ENCODE measurements at places on chromosomes 1 and 21.

DNA sequence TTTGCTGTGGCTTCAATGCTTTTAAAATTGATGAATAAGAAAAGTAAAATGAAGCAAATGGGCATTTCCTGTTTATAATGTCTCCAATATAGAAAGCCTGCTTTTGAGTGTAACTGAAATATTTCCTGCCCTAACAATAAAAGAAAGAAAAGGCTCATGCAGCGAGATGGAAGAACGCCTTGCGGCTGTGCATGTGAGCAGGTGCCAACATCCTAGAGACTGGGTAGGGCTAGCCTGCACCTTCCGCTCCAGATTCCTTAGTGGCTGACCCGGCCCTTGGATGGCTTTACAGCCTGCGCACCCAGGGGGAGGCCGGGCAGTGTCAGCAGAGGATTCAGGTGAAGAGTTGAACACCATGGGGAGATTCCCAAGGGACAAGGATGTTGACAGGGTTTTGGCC lies 21.8 kb downstream of the CNIH3 start:
- no peak for DNase-seq

- DNase-seq, result no peak
Observed at GRCh38 chr21:24705201-24705600, 902.1 kb downstream of the MRPL39 start.

- no peak for DNase-seq
Observed at GRCh38 chr21:35332841-35333426, 283.8 kb upstream of the RUNX1 start.

GRCh38 chr1:55861676-55862340 lies 646.6 kb upstream of the USP24 start:
- no peak for DNase-seq

GRCh38 chr1:47415728-47416318 lies at the start of gene FOXE3:
FOXE3 (plus strand) TSS chr1:47416285; CDS start chr1:47416316, 31 bp downstream.
- no peak for DNase-seq

DNA sequence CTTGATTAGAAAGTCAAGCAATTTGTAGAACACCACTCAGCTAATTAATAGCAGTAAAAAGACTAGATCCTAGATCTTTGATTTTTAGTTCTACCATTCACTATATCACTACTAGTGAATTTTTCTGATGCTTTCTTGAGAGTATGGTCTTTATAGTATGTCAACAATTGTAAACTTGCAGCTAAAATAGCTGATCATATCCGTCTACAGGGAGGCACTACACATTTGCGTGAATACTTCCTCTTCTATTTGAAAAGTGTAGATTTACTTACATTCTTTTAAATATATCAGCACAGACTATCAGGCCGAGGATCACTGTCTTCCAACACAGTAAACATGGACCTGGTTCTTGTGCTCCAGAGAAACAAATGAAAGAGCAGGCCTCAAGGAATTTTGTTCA lies 18.6 kb upstream of the PTPRC start:
- DNase-seq, result no peak

GRCh38 chr1:201329286-201329685 lies 46.0 kb downstream of the PKP1 start:
- DNase-seq, result no peak

- no peak for DNase-seq
Observed at GRCh38 chr21:29144736-29145353, 14.4 kb downstream of the MAP3K7CL start.

DNA sequence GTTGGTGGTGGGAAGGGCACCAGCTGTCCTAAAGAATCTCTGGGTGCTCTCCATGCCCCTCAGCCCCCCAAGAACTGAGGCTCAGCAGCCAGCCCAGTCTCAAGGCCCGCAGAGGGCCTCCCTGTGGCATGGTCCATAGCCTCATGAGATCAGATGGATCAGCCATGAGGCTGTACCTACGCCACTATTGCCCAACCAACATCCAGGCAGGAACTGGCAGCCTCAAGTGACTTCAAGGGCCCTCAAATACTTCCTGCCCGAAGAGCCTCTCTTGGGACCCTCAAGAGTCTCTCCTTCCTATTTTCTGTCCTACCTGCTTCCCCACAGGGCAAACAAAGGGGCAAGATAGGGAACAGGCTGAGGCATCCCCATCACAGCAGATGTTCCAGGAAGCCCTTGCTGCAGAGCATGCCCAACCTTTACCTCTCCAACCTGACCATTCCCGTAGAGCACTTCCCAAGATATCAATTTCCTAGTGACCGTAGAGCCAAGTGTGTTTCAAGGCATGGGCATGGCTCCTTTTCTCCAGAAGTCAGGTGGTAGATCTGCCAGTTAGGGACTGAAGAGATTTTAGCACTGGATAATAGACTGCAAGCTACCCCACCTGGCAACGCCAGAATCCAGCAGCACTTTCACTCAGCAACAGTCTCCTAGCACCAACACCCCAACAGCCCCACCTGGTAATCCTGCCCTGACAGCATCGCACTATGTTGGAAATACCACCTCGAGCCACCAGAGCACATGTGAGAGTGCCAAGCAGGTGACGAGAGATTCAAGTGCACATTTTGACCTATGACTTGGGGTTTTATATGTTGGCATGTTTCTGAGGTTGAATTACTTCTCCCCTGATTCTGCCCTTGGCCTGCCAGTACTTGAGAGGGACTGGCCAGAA lies 13.7 kb upstream of the MFSD2A start:
- no peak for DNase-seq

GRCh38 chr1:46767649-46768282 lies 31.1 kb upstream of the CYP4B1 start:
- DNase-seq, result no peak

DNA sequence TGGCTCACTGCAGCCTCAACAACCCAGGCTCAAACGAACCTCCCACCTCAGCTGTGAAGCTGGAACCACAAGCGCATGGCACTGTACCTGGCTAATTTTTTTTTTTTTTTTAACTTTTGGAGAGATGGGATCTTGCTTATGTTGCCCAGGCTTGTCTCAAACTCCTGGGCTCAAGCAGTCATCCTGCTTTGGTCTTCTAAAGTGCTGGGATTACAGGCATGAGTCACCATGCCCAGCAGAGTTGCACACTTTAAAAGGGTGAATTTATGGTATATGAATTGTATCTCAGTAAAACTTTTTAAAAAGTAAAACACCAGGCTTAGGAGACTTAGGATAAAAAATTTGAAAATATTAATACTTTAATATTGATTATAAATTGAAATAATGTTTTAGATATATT lies 99.1 kb downstream of the CLEC20A start:
- DNase-seq, result no peak

- no peak for DNase-seq
Observed at GRCh38 chr1:19885821-19886220, 3.6 kb downstream of the OTUD3 start.

DNA sequence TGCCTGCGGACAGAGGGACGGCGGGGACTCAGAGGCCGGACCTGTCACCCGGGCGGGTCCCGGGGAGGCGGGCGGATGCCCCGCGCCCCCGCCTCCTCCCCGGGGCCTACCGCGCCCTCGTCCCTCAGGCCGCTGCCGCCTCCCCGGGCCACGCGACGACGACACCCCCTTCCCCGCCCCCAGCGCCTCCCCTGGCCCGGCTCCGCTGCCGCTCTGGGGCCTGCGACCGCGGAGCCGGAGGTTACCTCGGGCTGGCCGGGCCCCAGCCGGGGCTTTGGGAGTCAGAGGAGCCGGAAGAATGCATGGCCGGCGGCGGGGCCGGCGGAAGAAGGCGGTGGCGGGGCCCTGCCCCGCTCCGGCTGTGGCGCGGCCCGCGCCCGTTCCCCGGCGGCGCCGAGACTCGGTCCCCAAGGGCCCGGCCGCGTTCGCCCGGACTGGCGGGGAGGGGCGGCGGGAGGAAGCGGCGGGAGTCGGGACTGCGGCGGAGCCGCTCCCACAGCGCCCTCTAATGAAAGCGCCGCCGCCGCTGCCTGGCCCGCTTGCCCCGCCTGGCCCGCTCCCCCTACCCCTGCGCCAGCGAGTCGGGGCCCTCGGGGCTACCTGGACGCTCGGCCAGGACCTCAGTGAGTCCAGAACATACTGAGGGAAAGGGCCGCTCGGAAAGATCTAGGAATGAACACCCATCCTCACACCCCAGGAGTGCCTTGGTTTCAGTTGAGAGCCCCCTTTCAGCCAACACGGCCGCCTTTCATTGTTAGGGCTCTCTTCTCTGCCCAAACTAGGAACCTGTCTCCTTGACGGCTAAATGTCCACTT lies at the start of gene LPGAT1:
TSS of gene LPGAT1 (minus strand) at position 436 of the 815 bp plus-strand sequence. CDS start 1,467 bp downstream, outside the sequence.
- DNase-seq, result peak; percentile 57

DNA sequence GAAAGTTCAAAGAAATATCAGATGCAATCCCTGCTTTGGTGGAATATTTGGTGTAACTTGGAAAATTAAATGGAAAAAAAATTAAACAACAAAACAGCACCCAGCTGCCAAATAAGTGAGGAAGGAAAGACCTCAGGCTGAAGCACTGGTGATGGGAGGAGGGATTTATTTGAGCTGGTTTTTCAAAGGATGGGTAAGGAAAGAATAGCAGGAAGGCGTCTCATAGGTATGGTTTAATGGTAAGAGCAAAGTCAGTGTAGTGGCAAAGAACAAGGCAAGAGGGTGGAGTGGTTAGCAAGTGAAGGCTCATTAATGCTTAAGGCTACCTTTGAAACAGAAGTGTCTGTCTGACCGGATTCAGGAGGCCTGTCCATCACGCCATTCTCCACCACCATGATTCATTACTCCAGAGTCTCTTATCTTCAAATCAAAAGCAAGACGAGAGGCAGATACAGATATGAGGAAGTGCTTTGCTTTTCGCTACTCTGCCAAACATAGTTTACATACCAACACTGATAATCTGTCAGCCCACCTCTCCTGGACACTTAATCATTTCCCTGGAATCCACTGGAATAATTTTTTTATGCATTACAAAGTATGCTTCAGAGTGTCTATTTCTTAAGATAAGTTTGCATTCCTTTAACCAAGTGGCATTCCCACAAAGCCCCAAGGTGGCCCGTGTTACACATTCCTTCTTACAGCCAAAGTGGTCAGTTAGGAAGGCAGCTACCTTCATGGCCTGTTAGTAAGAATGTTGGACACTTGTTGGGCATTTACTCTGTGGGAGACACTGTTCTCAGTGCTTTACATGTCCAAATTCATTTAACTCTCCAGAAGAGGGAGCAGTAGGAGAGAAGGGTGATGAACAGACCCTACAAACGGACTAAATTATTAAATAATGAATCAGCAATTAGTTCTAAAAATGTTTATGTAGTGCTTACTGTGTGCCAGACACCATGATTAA lies 146.6 kb downstream of the ROR1 start:
- DNase-seq, result no peak

DNA sequence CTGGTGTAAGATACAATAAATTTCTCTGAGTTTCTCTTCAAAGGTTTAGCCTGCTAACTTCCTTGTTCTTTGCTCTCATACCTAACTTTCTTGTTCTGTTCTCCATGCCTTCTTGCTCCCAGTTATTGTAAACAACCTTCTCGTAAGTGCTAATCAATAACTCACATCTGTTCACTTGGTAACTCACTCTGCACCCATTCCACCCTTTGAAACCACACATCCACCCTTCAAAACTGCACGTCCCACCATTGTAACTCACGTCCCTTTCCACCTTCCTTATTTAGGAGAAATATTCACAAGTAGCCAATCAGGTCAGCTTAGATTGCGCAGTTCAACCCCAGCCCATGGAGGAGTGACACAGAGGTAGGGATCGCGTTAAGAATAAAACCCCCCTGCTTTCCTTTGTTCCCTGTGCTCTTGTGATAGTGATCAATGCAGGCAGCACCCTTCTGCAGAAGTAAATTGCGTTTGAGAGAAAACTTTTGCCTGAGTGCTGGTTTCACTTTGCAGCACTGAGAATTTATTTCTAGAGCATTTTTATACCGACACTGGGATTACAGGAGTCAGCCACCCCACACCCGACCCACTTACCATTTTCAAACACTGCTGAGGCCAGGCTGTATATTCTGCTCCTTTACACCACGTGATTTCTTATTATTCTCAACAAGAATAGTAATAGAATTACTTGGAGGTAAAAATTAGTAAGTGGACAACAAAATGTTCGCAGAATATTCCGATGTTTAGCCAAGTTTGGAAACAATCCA lies 789.2 kb upstream of the RGS18 start:
- DNase-seq, result no peak

DNA sequence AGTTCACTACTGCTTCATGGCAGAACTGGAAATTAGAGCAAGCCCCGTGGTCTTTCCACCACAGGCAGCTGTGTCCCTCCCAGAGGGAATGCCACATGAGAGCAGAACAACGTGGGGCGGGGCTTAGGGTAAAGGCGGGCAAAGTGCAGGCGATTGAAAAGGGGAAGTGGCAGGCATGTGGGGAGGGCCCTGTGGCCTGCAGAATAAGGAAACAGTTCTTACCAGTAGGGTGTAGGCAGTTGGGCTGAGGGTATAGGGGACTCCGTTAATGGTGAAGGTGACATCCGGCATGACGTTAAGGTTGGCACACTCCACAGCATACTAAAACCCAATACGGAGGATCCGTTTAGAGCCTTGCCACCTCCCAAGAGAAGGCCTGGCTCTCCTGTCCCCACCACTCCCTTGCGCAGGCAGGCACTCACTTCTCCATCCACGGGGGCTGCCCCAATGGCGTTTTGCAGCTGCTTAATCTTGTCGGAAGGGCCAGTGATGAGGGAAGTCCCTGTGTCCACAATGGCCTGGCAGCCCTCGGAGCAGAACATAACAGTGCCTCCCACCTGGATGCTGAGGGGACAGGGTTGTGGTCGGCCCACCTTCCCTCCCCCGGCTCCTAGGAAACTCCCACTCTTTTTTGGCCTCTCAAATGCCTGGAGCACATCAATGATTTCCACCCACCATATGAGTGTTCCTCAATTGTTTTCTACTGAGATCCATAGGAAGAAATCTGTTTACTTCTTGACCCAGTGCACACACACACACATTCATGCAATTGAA lies 9.1 kb upstream of the RAB7B start:
- DNase-seq, result no peak

GRCh38 chr21:43721939-43722338 lies 3.0 kb downstream of the PDXK start:
- DNase-seq, result no peak

DNA sequence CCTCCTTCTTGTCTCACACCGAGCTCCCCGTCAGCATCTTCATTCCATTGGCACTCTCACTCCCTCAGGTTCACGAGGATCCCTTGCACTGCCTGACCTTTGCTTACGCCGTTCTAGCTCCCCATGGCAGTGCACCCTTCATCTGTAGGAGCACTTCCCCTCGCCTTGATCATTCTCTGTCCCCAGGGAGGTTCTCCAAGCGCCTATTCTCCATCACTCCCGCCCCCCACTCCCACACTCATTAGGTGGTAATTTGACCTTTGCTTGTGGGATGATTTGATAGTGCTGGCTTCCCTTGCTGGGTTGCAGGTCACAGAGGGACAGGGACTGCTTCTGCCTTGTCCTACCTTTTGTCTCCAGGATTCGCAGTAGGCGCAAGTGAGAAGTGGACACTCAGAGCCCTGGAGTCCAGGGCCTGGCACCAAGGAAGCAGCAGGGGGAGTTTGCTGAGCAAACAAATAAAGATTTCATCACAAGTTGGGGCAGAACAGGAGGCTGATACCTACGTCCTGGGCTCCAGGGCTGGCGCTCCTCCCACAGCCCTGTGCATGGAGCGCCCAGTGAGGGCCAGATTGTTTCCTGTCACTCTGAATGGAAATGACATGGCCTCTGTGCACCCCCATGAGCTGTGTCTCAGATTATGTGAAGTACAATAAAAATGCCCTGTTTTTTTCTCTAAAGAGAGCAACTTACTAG lies 82.0 kb upstream of the RUNX3 start:
- no peak for DNase-seq
